ENCODE measurements at places on chromosomes 2 and 18.

GRCh38 chr2:235850289-235850688, 317.9 kb downstream of the GBX2 start:
- DNase-seq = no peak

GRCh38 chr2:168814046-168814445, 11.6 kb downstream of the NOSTRIN start:
- no peak for DNase-seq

- no peak for DNase-seq
Observed at GRCh38 chr2:144481666-144482065, 38.3 kb downstream of the ZEB2 start.

- DNase-seq = no peak
Observed at GRCh38 chr2:45706033-45706432, 54.6 kb downstream of the PRKCE start.

- no peak for DNase-seq
Observed at GRCh38 chr2:28367667-28368356, 24.8 kb upstream of the FOSL2 start.

Data from CD4-positive, alpha-beta T cell treated with Interleukin-10 for 1 hour (primary cell).